ENCODE measurements at places on chromosomes 4 and X.

- no peak for DNase-seq
Observed at GRCh38 chr4:187276736-187277408, 553.2 kb upstream of the FAT1 start.

DNA sequence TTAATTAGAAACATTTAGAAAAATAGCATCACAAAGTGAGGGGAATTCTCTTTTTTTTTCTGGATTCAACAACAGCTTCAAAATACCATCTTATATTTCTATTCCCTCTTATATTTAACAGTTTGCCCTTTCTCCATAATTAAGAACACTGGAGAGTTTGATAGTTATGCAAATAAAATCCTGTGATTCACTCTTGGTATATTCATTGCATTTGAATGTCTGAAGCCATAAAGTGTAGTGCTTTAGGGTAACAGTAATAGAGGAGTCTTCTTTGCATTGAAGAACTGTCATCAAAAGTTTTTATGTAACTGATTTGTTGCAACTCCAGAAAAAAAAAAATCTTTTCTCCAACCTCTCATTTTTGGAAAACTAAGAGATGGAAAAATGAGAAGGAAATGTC, 352.0 kb upstream of the GALNTL6 start:
- DNase-seq: no peak

DNA sequence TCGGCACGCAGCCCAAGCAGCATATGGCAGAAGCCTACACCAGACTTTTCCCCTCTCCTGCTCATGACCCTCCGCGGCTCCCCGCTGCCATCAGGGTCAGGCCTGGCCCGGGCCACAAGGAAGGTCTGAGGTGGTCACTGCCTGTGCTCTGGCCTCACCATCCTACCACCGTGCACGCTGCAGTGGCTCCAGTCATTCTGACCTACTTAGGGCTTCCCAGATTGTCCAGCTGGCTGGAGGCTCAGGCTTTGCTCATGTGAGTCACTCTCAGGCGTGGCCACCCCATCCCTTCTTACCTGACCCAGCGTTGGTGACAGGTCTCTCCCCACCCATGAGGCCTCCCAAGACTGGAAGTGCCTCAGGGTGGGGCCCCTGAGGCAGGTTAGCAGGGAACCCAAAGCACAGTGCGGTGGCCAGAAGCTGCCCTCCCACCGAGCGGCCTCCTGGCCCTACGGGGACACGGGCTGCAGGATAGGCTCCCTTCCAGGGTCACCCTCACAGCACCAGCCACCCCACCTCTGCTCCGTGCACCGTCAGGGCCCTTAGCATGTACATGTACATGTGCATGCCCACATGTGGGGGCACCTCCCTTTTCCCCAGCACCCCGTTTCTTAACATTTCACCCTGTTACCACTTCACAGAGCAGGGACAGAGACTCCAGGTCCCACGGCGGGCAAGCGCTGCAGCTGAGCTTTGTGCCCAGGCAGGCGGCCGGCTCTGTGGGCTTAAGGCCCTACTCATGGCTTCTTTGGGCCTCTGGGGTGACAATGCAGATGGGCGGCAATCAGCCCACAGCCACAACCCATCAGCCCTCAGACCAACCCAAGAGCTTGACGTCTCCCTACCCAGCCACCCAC, 2.2 kb downstream of the TREX2 start:
- DNase-seq: no peak

- DNase-seq: no peak
Observed at GRCh38 chrX:149984411-149984810, 46.1 kb upstream of the EOLA2 start.

DNA sequence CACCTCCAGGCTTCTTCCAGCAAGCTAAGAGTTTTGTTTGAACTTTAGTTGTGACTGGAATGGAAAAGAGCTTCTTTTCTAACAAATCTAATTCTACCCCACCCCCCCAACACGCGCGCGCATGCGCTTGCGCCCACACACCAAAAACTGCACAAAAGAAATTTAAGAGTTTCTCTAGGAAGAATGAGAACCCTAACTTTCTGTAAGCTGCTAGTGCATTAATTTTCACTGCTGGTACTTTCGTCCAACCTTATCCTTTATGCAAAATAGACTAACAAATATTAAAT, 9.0 kb upstream of the INTU start:
- DNase-seq: no peak

DNA sequence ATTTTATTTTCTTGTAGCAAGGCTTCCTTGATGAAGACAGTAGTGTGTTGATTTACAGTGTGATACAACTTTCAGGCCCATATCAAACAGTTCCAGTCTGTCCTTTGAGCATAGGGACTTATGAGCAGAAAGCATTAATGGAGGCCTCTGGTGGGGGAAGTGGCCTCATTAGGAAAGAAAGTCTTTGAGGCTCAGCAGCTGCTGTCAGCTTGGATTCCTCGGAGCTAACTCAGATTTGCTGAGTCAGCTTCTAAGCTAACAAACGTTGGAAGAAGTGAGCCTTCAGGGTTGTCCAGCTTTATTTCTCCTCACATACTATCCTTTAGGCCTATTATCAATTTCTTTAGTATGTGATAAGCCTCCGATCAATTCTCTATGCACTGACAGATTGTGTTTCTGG, 15.8 kb upstream of the SFRP2 start:
- DNase-seq: no peak

DNA sequence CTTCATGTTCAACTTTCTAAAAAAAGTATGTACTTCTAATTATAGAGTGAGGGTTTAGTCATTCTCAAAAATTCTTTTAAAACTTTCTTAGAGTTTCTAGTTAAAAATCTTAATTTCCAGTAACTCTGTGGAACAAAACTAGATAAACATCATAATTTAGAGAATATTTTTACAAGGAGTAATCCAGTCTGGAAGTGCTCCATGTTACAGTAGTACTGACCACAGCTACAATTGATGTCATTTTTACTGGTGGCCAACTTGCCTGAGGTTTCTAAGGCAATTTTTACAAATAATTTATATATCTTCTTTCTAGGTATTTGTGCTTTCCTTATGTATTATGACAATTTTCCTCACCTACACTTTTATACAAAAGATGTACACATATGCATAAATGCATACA, 490.4 kb downstream of the CENPC start:
- DNase-seq: no peak

GRCh38 chr4:79743014-79743413, 330.0 kb downstream of the ANTXR2 start:
- no peak for DNase-seq

- DNase-seq: peak; percentile 87
Observed at GRCh38 chr4:123397144-123398065, 810 bp downstream of the SPRY1 start.

- no peak for DNase-seq
Observed at GRCh38 chr4:158958489-158959270, 144.2 kb upstream of the RAPGEF2 start.

GRCh38 chr4:8919651-8920288, 48.1 kb upstream of the HMX1 start:
- DNase-seq: no peak

- no peak for DNase-seq
Observed at GRCh38 chr4:72552447-72552846, 16.6 kb downstream of the ADAMTS3 start.

- DNase-seq: peak; percentile 28
Observed at GRCh38 chr4:100286636-100287035, 96.4 kb upstream of the DDIT4L start.

- no peak for DNase-seq
Observed at GRCh38 chrX:135389717-135390116, 32.0 kb upstream of the SMIM10L2A start.

DNA sequence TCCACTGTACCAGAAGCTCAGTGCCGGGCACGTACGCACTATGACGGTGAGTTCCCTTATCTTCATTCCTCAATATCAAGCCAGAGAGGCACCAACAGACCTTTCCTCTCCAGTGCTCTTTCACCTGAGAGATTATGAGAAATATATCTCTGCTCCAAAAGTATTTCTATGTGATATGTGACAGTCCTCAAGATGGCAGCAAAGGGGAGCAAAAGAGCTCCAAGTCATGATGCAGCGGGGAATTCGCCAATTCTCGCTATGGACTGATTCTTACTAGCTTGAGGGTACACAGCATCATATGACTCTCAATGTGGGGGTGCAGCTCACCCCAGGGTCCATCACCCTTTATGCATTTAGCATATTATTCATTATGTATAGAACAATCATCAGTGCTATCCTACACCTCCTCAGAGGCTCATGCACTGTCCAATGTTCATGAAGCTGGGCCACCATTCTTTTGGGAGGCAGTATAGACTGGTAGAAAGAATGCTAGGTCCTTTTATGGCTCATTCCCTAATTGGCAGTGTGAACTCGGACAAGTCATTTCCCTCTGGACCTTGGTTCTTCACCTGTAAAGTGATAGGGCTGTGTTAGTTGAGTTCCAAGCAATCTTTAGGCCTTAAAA, 12.8 kb upstream of the IQSEC2 start:
- DNase-seq: no peak

DNA sequence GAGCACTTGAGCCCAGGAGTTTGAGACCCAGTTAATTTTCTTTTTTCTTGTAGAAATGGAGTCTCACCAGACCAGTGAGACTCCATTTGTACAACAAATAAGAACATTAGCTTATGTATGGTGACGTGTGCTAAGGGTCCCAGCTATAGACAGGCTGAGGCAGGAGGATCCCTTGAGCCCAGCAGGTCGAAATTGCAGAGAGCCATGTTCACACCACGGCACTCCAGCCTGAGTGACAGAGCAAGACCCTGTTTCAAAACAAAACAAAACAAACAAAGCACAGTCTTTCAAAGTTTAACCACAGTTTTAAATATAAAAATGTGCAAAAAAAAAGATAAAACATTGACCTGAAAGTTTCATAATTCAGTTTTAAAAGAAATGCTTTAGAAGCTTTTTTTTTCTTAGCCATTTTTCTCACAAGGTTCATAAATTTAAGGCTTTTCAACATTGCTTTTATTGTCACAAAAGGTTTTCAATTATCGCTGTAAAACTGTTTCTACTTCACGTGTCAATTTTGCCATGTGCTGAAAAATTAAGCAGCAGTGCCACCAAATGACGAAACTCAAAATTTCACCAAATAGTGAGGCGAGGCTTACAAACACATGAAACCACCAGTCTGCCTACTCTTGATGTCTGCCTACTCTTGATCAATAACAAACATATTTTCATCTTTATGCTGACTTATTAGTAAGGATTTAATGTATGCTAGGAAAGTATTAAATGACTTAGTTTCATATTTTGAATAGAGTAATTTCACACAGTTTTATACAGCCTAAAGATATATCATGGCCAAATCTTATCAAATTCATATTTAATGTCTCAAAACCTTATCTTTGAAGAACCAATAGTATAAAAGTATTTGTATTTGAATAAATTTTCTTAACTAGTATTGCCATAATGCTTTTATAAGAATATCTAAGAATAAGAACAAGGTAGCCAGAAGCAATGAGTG, 126.3 kb downstream of the NEK1 start:
- DNase-seq: peak; percentile 33

DNA sequence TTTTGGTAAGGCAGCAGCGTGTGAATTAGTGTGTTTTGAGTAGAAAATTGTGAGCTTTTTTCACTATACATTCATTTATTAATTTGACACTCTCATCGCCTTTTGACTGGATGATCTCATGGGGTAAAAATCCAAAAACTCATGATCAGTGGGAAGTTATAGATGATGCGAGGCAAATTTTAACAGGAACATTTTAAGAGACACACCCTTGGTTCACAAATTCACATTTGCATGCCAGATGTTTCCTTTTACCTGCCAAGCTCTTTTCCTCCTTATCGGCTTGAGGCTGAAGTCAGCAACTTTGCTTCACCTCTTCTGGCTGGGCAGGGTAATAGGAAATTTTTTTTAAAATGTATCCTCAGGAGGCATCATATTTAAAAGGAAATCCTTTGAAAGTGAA, 318.0 kb upstream of the HS3ST1 start:
- no peak for DNase-seq

DNA sequence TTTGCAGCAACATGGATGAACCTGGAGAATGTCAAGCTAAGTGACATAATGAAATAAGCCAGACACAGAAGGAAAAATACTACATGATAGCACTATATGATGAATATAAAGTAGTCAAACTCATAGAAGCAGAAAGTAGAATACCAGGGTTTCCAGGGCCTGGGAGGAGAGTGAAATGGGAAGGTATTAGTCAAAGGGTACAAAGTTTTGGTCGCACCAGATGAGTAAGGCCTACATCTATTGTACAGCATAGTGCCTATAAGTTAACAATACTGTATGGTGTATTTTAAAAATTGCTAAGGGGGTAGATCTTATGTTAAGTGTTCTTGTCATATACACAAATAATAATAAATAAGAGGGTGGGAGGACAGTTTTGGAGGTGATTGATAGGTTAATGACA, 41.5 kb downstream of the ENOX2 start:
- DNase-seq: no peak

- no peak for DNase-seq
Observed at GRCh38 chr4:27046851-27047250, 186.2 kb downstream of the STIM2 start.

DNA sequence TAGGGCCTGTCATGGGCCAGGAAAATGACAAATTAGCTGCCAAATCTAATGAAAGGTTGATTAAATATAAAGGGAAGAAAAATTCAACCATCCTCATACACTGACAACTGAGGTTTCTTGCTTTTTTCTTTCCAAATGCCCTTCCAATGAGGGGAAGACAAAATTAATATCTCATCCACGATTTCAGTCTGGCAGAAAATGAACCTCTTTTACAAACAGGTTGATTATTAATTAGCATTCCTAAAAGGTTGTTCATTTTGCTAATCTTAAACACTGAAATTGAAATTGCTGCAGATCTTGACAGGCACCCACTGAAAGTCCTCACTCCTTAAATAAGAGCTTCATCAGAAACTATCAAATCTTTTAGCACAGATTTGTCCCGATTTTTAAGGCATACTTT, 45.5 kb downstream of the NPFFR2 start:
- no peak for DNase-seq

DNA sequence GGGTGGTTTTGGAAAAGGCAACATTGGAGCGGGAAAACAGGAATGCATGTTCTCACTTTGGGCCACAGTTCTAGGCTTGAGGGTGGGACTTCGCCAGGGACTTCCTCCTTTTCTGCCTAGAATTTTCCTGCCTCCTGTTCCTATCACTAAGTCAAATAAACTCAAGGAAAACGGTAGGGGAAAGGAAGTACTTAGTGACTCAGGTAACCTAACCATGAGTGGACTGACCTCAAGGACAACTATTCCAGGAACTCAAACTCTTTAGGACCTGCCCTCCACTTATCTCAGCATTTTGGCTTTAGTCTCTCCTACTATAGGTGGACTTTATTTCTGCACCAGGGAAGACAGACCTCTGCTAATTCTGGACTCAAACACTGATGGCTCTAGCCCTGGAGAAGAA, 281.7 kb downstream of the ZNF674 start:
- DNase-seq: no peak

GRCh38 chr4:153348006-153348405, 3.5 kb downstream of the MND1 start:
- no peak for DNase-seq

GRCh38 chr4:13617801-13618200, 9.7 kb downstream of the BOD1L1 start:
- DNase-seq: no peak

- DNase-seq: no peak
Observed at GRCh38 chr4:16530688-16531635, 304.7 kb upstream of the TAPT1 start.
